ENCODE measurements at places on chromosomes 13 and 19. TPM values are rescaled to one million over a fixed set of nuclear protein-coding genes. Genes with fewer than 3 reads are reported as not detected.
A peak's percentile ranks its signal among the peaks of the same experiment; 100 is the strongest.

GRCh38 chr13:95557013-95557412 is 4.5 kb downstream of the CLDN10 start:
- DNase-seq: no peak

DNA sequence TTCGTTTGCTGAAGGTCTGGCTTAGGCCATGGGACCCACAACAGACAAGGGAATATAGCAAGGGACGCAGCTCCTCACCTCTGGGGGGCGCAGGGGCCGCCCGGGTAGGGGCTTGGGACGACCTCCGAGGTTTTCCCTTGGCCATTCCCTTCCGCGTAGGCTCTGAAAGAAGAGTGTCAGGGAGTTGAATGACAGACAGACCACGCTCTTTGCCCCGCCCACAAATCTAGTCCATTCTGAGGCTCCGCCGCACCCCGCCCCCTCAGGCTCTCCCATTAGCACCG is 11.4 kb upstream of the ZNF414 start:
- DNase-seq: no peak

GRCh38 chr19:3849092-3849491 is 19.7 kb downstream of the ZFR2 start:
- DNase-seq: no peak

- DNase-seq: no peak
Observed at GRCh38 chr19:48711106-48711662, 8.3 kb downstream of the MAMSTR start.

GRCh38 chr13:42405665-42406390 is 133.9 kb downstream of the AKAP11 start:
- no peak for DNase-seq

GRCh38 chr19:6685962-6686627 is 16.1 kb upstream of the TNFSF14 start:
- DNase-seq: no peak

DNA sequence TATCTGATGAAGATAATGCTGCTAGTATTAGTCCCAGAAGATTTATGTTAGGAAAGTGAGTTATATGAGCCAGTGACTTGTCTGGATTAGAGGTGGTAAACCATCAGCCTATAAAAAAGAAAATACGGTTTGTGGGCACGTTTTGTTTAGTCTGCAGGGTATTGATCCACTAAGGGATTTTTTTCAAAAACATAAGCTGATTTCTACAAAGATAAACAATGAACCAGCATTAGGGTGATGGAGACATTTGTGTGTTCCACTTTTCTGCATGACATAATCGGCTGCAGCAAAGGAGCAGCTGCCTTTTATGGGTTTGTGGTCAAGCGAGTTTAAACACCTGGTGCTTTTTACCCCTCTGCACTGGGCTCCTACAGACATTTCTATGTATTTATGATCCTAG is 836.4 kb upstream of the GPC6 start:
- DNase-seq: no peak

DNA sequence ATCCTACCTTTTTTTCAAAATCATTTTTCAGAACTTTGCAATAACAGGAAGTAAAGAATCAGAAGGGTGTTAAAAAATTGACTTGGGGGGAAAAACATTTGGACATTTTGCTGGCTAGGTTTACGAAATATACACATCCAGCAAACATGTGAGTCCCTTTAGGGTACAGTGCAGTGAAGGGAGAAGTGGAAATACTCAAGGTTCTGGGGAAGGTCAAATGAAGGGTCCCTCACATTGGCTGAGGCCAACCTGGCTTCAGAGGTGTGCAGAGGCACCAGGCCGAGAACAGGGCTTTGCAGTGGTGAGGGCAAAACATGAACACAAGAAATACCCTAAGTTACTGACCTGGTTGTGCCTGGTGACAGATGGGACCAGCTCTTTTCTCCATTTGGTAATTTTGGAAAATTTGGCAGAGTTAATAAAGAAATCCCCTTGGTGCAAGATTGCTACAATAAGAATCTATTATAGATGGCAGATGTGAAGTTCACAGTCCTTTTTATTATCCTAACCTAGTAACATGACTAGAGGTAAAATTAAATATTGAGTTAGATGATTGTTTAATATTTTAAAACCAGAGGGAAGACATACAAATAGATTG is 1.5 kb upstream of the UPF3A start:
- no peak for DNase-seq

- DNase-seq: peak; percentile 30
Observed at GRCh38 chr13:46339035-46339666, 47.9 kb downstream of the RUBCNL start.

DNA sequence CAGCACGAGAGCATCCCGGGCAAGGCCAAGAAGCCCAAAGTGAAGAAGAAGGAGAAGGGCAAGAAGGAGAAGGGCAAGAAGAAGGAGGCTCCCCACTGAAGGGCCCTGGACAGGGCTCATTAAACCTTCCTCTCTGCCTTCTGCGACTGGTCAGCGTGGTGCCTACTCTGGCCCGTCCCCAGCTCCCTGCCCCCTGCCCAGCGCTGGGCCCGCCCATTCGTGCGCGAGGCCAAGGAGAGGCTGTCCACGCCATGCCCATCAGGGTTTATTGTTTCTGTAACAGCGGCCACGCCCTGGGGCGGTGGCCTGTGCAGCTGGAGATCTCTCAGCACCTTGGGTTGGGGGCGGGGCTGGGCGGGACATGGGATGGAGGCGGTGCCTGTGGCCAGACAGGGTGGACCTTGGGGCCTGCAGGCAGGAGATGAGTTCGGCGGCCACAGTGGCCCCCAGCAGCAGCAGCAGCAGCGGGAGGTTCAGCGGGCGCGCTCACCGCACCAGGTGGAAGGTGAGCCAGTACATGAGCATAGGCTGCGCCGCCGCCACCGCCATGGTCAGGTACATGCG is 897 bp downstream of the C19orf33 start:
- peak; percentile 43 for DNase-seq

GRCh38 chr13:24693862-24694471 is 13.8 kb downstream of the ATP12A start:
- DNase-seq: no peak

- DNase-seq: no peak
Observed at GRCh38 chr13:26473571-26474230, 83.8 kb upstream of the WASF3 start.

- DNase-seq: no peak
Observed at GRCh38 chr13:79194272-79194671, 211.8 kb downstream of the RBM26 start.

DNA sequence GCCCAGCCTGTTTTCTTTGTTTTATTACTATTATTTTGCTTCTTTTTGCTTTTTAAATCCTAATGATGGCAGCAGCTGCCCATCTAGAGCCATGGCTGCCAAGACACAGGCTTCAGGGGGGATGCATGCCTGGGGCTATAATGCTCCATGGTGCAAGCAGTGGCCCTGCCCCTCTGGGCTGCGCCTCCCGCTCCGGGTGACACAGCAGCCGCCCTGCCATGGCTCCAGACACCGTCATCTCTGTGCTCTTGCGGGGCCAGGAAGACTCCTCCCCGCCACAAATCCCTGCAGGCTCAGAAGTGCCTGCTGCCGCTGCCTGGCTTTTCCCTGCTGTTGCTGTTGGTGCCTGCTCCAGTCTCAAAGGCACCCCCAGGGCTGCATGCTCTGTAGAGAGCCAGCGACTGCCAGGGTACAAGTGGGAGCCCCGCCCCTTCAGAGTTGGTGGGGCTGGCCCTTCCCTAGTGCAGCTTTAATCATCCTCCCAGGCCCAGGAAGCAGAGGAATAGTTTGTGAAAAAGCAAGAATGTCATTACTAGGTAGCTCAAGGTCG is 581.5 kb downstream of the FGF9 start:
- DNase-seq: no peak

DNA sequence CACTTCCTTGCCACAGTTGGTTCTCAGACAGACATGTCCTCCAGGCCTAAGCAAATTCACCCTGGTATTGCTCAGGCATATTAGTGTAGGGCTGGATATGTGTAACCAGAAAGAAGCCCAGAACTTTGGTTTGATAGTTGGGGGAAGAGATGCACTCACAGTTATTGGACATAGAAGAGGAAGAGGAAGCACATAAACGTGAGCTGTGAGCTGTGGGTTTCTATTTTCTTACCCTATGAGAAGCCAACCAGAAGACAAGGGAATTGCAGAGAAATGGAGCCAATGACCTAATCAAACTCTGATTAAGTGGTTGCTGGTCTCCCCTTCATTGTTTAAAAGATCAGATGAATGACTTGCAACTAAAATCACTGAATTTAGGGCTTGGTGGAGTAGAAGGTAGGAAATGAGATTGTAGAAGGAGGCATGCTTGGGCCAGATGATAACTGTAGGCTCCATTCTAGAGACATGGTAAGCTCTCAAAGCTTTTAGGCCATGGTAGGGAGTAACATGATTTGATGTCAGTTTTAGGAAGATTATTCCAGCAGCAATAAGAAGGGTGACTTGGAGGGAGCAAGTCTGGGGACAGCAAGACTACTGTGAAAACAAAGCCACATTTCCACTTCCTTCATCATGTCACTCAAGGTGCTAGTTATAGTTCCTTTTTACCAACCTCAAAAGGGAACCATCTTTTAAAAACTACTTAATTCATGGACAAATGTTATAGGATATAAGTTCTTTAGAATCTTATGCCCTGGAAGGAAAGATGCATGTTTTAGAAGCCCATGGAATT is 24.1 kb upstream of the WDFY2 start:
- no peak for DNase-seq

Gene ERVV-1
- not detected for total RNA-seq

Gene DNAJC3
- 38.5 TPM for total RNA-seq

Gene ACER1
- not detected for total RNA-seq

Gene CGB8
- total RNA-seq: not detected

Gene RFPL4AL1
- not detected for total RNA-seq

Gene DHPS
- total RNA-seq: 121 TPM

Gene C19orf67
- not detected for total RNA-seq

Gene ATP7B
- total RNA-seq: 3.3 TPM

Gene IGFL2
- not detected for total RNA-seq
